ENCODE measurements at places on chromosomes 11 and 22. TPM values are rescaled to one million over a fixed set of nuclear protein-coding genes. Genes with fewer than 3 reads are reported as not detected.

GRCh38 chr11:32171445-32171844 is 80.6 kb downstream of the RCN1 start:
- no peak for DNase-seq

DNA sequence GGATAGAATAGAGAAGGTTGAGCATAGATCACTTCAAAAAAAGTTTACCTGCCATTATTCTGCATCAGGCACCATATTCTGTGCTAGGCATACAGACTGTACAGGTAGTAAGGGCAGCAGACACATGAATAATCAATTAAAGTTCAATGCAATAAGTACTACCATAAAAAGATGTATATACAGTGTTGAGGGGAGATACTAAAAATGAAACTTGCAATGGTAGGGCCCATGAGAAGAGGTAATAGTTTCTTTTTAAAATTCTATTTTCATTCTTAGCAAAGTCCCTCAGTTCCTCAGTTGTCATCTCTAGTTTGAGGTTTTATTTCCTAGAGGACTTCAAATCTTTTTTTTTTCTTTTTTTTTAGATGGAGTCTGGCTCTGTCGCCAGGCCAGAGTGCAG is 819.9 kb downstream of the FAM181B start:
- no peak for DNase-seq

DNA sequence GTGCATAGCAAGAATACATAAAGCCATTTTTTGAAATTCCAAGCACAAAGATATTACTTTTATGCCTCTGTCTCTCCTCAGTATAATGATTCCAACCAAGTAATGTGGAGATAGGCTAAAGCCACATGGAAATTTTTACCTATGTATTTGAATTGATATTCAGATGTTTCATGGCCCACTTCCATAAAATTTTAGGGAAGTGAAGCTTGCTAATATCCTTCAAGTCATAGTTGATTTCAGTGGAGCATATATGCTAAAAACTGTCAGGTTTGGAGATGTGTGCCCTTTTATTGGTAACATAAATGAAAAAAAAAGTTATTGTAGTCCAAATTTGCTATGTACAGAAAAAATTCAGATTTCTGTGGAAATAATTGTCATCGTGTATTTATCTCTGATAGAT is 12.3 kb downstream of the MS4A4E start:
- DNase-seq, result no peak

CCDC116 gene
- polyA plus RNA-seq, result 0.45 TPM

OR5B21 gene
- polyA plus RNA-seq, result not detected

TBX10 gene
- polyA plus RNA-seq, result not detected

GRCh38 chr11:116044941-116045340 is 540.7 kb upstream of the CADM1 start:
- no peak for DNase-seq

Data from spleen (tissue), 13 donors.